ENCODE measurements at places on chromosomes 7 and 10.

- DNase-seq, result no peak
Observed at GRCh38 chr7:127706766-127707165, 54.8 kb downstream of the SND1 start.

DNA sequence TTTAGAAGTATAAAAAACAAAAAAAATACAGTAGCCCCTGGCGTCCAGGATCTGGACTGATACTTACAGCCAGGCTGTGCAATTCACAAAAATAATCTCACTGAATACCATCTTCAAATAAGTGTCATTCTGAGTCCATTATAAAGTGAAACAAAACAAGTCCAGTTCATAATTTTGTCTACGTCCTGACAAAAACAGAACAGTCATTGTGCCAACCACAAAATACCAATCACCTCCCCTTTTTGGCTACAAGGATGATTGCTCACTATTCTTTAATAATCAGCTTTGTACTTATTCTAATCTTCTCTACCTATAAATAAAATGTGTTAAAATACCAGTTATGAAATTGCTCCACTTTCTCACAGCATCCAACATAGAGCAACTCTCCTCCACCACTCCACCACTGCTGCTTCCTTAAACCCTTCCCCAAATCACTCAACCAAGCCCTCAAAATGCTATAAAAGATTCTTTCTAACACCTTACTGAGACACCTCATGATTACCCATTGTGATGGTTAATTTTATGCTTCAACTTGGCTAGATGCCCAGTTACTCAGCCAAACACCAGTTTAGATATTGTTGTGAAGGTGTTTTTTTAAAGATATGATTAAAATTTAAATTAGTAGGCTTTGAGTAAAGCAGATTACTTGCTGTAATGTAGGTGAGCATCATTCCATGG, 479.8 kb upstream of the SEMA3A start:
- DNase-seq, result peak; percentile 16

DNA sequence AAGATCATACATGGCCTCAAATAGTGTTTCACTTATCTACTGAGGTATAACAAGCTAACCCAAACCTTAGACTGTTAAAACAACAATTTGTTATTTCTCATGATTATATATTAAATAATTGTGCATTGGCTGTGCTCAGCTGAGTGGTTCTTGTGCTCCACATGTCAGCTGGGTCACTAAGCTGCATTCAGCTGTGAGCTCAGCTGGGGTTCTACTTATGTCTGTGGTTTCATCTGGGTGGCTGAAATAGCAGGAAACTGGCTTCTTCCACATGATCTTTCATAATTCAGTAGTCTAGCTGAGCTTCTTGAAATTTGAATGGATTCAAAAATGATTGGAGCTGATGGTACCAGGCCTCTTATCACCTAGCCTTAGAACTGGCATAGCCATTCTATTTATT, 181.8 kb upstream of the CSTF2T start:
- no peak for DNase-seq

DNA sequence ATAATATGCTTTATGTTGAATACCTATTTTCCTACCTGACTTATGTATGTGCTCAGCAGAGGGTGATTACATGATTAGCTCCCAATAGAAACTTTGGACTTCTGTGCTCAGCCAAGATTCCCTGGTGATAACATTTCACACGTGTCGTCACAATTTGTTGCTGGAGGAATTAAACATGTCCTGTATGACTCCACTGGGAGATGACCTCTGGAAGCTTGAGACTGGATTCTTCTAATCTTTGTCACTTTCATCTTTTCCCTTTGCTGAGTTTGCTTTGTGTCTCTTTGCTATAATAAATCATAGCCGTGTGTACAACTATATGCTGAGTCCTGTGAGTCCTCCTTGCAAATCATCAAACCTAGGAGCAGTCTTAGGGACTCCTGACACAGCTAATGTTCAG, 120.9 kb upstream of the LRRTM3 start:
- no peak for DNase-seq

DNA sequence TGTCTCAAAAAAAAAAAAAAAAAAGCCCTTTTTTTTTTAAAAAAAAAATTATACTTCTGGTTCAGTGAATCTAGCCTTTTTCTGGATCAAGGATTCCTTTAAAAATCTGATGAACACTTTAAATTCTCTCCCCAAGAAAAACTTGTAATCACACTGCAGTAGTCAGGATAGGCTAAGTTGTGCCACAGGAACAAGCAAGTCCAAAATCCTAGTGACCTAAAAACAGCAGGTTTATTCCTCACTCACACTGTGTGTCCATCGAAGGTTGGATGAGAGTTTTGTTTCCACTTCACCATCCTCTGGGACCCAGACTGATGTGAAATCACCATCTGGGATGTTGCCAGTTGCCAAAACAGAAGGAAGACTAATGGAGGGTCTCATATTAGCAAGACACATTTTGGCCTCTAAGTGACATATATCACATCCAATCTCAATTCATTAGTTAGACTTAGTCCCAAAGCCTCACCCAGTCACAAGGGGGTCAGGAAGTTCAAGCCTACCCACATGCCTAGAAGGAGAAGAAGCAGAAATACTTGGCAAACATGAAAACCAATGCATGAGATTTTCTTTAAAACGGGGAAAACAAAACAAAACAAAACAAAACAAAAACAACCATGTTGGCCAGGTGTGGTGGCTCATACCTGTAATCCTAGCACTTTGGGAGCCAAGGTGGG, 32.7 kb downstream of the CYP17A1 start:
- DNase-seq, result no peak

DNA sequence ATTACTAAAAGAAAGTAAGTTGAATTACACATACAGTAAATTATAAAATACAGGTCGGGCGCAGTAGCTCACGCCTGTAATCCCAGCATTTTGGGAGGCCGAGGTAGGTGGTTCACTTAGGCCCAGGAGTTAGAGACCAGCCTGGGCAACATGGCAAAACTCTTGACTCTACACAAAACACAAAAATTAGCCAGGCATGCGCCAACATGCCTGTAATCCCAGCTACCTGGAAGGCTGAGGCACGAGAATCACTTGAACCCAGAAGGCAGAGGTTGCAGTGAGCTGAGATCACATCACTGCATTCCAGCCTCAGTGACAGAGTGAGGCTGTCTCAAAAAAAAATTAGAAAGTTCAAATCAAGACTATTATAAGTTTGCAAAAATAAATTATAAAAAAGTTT, 174.9 kb downstream of the GALNT11 start:
- DNase-seq, result no peak

GRCh38 chr10:80187060-80187459, 18.3 kb downstream of the ANXA11 start:
- DNase-seq, result no peak

DNA sequence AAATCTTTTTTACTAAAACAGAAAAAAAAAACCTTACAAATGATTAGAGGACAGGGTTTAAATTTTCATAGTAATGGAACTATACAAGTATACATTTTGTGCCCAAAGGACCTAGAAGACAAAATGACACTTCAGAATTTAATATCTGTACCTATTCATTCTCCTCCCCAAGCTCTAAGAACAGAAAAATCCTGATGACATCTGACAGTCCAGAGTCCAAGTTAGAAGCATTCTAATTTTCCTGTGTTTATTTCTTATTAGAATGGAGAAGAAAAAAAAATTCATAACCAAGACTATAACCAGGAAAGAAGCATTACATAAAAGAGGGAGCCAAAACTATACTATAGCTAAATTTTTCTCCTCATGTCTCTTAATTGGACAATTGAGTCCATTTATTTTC, 138.9 kb upstream of the SLC13A1 start:
- DNase-seq, result no peak

DNA sequence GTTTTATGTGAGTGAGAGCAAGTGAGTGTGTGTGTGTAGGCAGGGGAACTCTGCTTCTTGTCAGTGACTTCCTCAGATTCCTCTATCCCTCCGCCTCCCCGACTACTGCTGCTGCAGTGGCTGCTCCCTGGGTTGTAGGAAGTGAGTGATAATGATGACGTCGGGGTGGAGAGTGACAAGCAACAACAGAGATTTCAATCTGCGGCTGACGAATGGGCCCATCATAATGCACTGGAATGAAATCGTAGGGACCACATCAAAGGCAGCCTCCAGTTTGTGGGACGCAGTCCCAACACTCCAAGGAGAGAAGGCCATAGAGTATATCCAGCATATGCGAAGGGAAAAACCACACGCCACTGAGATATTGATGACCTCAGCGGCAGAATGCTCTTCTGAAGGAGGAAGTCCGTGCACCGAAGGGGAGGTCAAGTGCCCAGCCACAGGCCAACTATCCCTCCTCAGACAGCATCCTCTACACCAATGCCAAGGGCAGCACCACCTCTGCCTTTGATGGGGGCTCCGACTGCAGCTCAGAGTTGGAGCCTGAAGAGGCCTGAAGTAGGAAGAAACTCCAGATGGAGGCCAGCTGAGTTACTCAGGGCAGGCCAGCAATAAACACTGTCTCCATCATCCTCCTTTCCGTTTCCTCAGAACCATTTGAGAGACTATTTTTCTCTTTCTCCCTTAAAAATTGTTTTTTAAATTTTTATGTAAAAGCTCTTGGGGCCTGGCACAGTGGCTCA, 11.3 kb upstream of the STMP1 start:
- peak; percentile 64 for DNase-seq

- DNase-seq, result no peak
Observed at GRCh38 chr7:105885387-105886111, 9.2 kb upstream of the ATXN7L1 start.

DNA sequence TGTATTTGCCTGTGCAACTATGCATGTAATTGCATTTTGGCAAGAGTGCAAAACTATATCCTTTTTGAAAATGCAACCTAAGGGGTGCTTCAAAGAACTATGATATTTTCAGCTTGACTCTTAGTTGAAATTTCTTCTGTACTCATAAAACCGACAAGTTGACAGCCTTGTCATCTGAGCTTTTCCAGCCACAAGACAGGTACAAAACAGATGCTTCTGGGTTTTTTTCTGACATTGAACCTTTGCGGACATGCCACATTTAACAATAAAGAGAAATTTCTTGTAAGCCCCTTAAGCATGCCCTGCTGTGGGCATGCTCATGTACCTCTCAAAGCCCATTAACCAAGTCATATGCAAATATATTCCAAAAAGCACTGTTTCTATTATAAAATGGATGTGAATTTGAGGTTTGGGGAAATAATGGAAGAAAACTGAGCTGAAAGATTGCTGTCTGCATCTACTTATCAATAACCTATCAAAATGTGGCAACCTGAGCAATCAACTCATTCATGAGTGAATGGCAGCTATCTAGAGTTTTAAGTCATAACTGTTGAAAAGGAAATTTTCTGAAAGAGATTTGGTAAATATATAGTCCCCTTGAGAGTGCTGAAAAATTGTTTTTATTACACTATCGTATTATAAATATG, 1117.0 kb upstream of the LRRTM3 start:
- no peak for DNase-seq

GRCh38 chr7:100893318-100893895, 2.3 kb downstream of the ACHE start:
- DNase-seq, result peak; percentile 1

GRCh38 chr10:34462056-34462455, 353.0 kb downstream of the PARD3 start:
- no peak for DNase-seq

DNA sequence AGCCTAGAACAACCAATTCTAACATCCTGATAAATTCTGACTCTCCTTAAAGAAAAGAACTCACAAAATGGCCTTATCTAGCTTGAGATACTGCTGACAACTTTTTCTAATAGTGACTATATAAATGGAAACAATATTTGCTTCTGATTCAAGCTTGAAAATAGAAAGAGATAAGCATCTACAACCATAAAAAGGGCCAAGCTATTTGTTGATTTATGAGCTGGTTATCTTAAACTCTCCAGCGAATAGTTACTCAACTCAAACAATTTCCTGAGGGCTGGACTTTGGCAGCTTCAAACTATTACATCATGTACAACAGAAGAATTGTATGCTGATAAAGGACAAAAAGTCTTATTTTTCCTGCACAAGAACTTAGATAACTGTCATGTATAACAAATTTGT, 4.6 kb downstream of the USP54 start:
- peak; percentile 73 for DNase-seq

DNA sequence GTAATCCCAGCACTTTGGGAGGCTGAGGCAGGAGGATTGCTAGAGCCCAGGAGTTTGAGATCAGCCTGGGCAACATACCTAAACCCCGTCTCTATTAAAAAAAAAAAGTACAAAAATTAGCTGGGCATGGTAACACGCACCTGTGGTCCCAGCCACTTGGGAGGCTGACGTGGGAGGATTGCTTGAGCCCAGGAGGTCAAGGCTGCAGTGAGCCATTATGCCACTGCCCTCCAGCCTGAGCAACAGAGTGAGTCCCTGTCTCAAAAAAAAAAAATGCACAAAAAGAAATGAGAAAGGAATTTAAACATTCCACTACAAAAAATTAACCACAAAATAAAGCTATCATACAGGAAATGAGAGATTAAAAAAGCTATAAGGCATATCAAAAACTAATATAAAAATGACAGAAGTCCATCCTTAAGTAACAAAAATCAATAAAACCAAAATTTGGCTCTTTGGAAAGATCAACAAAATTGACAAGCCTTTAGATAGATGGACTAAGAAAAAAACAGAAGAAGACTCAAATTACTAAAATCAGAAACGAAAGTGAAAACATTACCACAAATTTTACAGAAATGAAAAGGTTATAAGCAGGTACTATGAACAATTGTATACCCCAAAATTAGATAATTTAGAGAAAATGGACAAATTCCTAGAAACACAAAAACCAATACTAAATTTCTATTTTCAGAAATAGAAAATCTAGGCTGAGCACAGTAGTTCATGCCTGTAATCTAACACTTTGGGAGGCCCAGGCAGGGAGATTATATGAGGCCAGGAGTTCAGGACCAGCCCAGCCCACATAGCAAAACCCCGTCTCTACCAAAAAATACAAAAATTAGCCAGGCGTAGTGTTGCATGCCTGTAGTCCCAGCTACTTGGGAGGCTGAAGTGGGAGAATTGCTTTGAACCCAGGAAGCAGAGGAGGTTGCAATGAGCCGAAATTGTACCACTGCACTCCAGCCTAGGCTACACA, 42.4 kb upstream of the NANOS1 start:
- DNase-seq, result no peak

- peak; percentile 33 for DNase-seq
Observed at GRCh38 chr10:130190737-130191115, 54.5 kb downstream of the GLRX3 start.

GRCh38 chr10:120490288-120490687, 33.3 kb downstream of the PLPP4 start:
- DNase-seq, result no peak

GRCh38 chr10:20058135-20058534, 241.9 kb downstream of the PLXDC2 start:
- no peak for DNase-seq

DNA sequence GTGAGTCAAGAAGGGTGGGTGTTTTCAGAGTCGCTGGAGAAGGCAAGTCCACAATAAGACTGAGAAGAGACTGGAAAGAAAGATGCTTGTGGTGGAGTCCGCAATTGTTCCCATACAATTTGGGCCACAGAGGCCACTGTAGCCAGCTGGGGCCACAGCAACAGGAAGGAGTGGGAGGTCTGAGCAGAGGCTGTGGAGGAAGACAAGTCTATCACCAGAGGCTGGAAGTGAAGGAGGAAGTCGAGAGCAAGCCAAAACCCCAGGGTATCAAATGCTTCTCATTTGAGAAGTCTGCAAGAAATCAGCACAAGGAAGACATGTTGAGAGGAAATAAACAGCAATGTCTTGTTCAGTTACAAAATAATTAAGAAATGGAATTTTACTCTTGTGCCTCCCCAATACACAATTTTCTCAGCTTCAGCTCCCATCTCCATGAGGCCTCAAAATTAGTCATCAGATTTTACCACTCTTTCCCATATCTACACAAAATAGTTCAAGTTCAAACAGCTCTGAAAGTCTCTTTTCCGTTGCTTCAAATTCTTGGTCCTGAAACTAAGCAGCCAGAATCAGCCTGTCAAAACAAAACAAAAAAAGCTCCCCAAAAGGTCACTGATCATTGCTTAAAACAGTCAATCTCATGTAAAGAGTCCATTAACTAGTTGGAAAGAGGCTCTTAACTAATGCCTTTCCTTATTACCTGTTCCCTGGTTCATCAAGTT, 31.6 kb downstream of the SLC16A12 start:
- DNase-seq, result no peak
